ENCODE measurements at places on chromosomes 16 and 17. TPM values are rescaled to one million over a fixed set of nuclear protein-coding genes. Genes with fewer than 3 reads are reported as not detected.

Gene LAT
- 5.4 TPM for total RNA-seq

Gene CA7
- total RNA-seq = not detected

Gene TLE7
- total RNA-seq = not detected

Gene SLC13A2
- not detected for total RNA-seq

Gene CCL17
- total RNA-seq = not detected

Gene CFAP52
- total RNA-seq = not detected

Gene TAOK2
- 178 TPM for total RNA-seq
